Activated T-cell treated with anti-CD3 and anti-CD28 coated beads, Interleukin-2, amount 50 U/mL, for 4 hours (primary cell): ENCODE measurements at places on chromosomes 6 and 20. TPM values are rescaled to one million over a fixed set of nuclear protein-coding genes. Genes with fewer than 3 reads are reported as not detected.

DNA sequence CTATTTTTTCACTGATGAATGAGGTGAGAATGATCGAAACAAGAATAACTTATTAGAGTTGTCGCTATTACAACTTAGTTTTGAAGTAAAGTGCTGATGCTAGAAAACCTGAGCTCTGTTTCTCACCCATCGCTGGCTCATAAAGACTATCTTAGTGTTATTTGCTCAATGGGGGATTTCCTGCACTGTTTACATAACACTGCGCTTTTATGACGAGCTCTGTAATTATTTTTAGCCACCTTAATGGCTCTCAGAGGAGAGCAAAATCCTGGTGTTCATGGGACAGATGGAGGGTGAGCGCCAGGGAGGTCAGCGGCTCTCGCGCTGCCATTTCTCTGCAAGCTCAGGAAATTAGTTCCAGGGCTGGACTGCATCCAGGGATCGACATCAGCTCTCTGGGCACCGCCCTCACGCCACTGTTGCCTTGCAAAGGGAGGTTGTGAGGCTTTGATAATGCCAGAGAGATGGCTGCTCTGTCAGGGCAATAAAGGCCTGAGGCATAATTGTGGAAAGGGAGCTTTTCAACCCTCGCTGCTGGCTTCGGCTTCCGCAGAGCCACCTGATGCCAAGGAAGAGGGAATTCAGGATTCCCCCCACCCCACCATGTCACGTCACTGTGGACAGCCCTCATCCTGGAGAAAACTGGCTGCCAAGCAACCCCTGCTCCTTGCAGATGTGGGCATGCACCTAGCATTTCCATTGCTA lies 72.0 kb downstream of the DACT2 start:
- no peak for DNase-seq

- no peak for DNase-seq
These were observed 55.4 kb upstream of the TMX4 start for GRCh38 chr20:8074931-8075330.

GRCh38 chr6:128580224-128581110 lies 60.1 kb upstream of the PTPRK start:
- DNase-seq, result no peak

- DNase-seq, result no peak
These were observed 504.9 kb upstream of the MARCKS start for GRCh38 chr6:113352029-113352801.

GRCh38 chr6:135121434-135121833 lies 59.7 kb upstream of the MYB start:
- DNase-seq, result no peak

DNA sequence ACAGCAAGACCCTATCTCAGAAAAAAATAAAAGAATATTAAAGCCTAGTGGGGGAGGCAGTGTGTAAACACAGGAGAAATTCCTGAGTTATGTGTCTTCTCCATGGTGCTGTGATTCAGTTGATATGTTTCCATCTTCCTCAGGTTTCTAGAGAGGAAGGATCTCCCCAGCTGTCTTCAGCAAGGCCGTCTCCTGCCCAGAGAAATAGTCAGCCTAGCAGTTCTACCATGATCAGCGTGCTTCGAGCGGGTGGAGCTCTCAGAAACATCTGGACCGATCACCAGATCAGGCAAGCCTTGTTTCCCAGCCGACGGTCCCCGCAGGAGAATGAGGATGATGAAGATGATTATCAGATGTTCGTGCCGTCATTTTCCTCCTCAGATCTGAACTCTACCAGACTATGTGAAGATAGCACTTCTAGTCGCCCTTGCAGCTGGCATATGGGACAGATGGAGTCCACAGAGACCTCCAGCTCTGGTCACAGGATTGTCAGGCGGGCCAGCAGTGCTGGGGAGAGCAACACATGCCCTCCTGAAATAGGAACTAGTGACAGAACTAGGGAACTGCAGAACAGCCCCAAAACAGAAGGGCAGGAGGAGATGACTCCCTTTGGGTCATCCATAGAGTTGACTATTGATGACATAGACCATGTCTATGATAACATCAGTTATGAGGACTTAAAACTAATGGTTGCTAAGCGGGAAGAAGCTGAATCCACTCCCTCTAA lies 34.9 kb upstream of the MTHFD1L start:
- no peak for DNase-seq

The PRDM13 gene
- 0.13 TPM for total RNA-seq

The PTK7 gene
- 1.3 TPM for total RNA-seq

The CD93 gene
- total RNA-seq, result 0.30 TPM

- no peak for DNase-seq
These were observed at the start of gene PROCR for GRCh38 chr20:35171753-35172433. TSS of gene PROCR (plus strand) at chr20:35172072. CDS start at chr20:35172155, 83 bp downstream.

The RSPH9 gene
- not detected for total RNA-seq

DNA sequence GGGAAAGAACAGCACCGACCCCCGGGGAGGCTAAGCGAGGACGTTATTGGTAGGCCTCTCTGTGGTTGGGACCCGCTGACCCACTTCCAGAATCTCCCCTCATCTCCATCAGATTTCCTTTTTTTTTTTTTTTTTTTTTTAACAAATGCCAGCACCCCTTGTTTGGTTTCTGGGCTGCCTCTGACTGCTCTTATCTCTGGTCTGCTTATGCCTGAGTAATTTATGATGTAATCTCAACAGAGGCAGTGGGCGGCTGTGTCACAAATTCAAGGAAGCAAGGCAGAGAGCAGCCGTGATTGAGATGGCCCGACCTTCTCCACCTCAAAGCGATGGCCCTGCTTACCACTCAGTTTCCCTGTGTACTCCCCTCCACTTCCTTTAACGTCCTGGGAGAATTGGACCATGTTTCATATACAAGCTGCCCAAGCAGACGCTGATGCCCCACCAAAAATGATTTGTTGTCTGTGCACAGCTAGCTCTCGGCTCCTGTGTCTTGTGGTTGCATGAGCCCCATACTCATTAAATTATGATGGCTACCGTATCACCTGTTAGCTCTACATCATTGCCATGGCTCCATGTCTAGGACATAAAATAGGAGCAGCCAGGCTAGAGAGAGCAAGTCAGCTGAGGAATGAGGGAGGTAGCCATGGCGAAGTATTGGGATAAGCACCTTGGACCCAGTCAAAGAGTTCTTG lies 98.1 kb downstream of the ZNF217 start:
- no peak for DNase-seq

DNA sequence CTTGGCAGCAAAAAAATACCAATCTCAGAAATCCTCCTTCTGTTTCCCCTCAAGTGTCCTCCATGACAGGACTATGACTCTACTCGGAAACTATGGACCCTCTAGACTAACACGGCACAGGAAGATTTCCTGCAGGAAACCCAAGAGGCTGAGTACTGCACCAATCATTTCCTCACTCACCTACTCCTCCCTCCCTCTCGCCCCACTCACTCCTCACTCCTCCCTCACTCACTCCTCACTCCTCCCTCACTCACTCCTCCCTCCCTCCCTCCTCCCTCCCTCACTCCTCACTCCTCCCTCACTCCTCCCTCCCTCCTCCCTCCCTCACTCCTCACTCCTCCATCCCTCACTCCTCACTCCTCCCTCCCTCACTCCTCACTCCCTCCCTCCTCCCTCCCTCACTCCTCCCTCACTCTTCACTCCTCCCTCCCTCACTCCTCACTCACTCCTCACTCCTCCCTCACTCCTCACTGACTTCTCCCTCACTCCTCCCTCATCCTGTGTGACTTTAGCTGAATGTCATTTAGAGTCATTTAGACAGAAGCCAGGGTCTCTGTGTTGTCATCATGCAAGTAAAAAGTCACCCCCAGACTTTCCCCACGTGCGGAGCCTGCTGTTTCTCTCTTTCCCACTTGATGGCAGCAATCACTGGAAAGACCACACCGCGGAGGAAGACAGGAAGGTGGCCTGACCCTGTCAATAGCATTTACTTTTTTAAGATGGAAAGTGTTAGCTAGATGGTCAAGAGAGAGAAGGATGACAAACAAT lies 226.8 kb upstream of the PDE10A start:
- no peak for DNase-seq

DNA sequence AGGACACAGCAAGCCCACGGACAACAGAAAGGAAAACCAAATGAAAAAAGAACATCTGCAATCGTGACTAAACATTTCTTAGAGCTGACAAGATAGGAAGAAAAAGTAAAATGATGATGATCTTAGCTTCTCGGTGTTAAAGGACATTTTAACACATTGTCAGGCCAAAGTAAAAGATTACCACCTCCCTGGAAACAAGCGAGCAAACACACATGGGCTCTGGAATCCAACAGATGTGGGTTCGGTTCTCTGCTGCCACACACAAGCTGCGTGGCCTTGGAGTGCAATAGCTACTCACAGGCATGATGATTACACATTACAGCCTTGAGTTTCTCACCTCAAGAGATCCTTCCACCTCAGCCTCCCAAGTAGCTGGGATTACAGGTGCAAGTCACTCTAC lies 7.5 kb upstream of the AAR2 start:
- DNase-seq, result no peak

DNA sequence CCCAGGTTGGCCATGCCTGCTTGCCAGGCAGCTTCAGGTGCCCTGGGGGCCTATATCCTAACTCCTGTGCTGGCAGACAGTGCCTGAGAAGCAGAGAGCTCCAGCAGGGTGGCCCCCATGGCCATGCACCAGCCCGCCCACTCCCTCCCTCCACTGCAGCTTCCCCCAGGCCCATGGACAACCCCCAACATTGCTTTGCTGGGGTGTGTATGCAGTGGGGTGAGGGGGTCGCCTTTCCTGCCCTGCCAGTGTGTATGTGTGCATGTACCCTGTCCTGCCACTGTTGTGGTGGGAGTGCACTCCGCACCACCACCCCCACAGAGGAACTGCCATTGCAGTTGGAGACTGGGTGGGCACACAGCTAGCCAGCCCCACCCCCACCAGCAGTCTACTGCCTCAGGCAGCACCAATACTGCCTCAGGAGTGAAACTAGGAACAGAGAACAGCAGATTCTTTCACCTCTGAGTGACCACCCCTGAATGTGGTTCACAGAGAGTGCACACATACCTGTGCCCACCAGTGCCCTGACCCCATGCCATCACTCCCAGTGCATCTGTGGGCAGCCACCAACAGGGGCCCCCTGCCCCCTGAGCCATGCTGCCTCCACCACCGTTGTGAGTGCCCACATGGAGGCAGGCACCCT lies 151.1 kb downstream of the LRRC1 start:
- DNase-seq, result no peak

DNA sequence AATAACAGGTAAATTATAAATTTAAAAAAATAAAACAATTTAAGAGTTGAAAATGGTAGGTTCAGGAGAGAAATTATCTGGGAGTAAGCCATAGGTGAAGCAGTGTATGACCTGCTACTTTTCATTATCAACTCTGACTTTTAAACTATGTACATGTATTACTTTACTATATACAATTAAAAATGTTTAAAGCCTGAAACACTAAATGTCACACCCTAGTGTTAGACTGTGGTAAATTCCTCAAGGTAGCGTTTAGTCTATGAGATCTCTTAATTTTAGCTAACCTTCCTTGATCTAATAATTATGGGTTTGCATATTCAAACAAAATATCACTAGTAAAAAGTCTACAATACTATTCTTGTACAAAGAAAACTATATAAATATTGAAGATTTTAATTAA lies 22.3 kb upstream of the TBC1D32 start:
- no peak for DNase-seq

DNA sequence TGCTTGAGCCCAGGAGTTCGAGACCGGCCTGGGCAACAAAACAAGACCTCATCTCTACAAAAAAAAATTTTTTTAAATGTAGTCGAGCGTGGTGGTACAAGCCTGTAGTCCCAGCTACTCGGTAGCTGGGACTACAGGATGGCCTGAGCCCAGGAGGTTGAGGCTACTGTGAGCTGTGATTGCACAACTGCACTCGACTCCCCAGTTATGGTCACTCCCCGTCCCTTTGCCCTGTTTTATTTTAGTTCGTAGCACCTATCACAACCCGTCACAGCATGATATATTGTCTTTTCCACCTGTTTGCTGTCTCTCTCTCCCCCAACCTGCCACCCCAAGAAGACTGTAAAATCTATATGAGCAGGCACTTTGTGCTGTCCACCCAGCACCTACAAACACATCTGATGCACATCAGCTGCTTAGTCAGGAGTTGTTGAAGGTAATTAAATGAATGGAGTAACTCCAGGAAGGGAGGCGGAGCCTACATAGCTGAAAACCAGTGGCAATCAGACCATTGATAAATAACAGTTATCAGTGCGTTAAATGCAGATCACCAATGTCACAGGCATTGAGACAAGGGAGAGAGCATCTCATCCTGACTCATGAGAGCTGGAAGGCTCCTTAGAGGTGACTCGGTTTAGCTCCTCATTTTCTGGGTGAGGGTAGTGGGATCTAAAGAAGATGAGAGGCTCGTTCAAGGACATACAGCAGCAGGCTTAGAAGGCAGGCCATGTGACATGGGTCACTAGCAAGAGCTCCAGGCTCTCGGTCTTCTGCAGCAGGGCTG lies 14.4 kb upstream of the XRN2 start:
- DNase-seq, result no peak

GRCh38 chr6:125888989-125889656 lies 67.4 kb upstream of the HINT3 start:
- DNase-seq, result no peak

The OR5V1 gene
- not detected for total RNA-seq

DNA sequence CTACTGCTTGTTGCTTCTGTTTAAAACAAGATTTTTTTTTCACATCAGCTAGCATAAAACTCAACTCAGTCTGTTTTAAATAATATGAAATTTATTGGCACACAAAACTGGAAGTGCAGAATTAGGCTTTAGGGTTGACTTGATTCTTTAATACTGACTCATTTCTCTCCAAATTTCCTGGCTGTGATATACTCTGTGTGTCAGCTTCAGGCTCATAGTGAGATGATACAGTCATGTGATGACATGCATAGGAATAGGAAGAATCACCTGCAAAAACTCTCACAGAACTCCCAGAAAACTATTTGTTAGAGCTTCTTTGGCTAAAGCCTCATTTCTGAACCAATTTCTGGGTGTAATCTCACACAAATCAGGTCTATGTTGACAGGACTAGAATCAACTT lies 1068.0 kb upstream of the EPHA7 start:
- no peak for DNase-seq

The TTLL9 gene
- not detected for total RNA-seq

The CFAP206 gene
- not detected for total RNA-seq

The GMPR gene
- 1.2 TPM for total RNA-seq

The ZSCAN16 gene
- total RNA-seq, result 4.7 TPM

The EFCAB8 gene
- total RNA-seq, result 0.38 TPM

- DNase-seq, result no peak
These were observed 18.4 kb downstream of the TTK start for GRCh38 chr6:80022803-80023202.

The TGIF2 gene
- total RNA-seq, result 62.2 TPM
